Activated T-cell treated with anti-CD3 and anti-CD28 coated beads for 24 hours (primary cell): ENCODE measurements at places on chromosomes 2 and 18.

GRCh38 chr18:44943311-44943881 lies 262.7 kb downstream of the SETBP1 start:
- no peak for DNase-seq

DNA sequence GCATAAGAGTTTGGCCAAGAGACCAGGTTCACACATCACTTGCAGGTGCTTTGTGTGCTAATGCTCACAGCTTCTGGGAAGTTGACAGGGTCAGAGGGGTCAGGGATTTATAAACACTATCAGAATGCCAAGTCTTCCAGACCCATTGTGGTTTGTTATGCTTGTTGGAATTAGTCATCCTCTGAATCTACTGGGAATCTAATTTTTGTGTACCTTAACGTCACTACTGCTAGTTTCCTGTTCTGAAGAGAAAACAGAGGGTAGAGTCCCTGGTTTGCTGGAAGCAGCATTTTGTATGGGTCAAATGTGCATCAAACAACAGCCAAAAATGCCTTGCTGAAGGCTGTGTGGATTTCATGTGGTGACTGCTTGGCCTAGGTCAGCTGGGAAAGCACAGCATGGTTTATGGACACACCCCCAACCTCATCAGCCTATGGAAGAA lies 33.3 kb downstream of the ANTXR1 start:
- DNase-seq = no peak

- no peak for DNase-seq
These were observed 13.4 kb upstream of the HPCAL1 start for GRCh38 chr2:10289352-10289751.

- DNase-seq = no peak
These were observed 97.2 kb downstream of the AGPS start for GRCh38 chr2:177489719-177490301.

GRCh38 chr2:173747035-173747434 lies 218.1 kb downstream of the SP3 start:
- DNase-seq = no peak

DNA sequence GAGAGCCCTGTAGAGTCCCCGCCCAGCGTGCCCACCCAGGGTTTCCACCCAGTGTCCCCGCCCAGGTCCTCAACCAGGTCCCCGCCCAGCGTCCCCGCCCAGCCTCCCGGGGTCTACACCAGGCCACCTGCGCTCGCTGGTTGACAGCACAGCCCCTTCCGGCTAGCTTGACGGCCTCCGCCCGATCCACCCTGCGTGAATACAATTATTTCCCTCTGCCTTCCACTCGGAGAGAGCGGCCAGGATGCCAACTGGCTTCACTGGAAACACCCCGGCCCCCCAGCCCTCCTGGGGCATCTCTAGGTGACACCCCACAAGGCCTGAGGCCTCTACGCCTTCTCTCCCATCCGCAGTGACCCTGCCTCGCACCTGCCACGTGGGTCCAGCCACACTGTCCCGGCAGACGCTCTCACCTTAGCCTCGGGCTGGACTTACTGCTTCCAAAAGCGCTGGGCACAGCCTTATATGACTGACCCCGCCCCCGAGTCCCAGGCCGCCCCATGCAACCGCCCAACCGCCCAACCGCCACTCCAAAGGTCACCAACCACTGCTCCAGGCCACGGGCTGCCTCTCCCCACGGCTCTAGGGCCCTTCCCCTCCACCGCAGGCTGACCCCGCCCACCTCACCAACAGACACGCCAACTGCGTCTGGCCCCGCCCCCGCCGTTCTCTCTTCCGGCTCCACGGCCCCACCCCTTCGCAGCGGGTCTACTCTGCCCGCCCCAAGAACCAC lies 188.1 kb downstream of the LAMA1 start:
- DNase-seq = no peak

GRCh38 chr2:128277961-128278681 lies 40.5 kb downstream of the HS6ST1 start:
- DNase-seq = no peak

GRCh38 chr2:174062934-174063333 lies 97.8 kb upstream of the SP3 start:
- DNase-seq = no peak

DNA sequence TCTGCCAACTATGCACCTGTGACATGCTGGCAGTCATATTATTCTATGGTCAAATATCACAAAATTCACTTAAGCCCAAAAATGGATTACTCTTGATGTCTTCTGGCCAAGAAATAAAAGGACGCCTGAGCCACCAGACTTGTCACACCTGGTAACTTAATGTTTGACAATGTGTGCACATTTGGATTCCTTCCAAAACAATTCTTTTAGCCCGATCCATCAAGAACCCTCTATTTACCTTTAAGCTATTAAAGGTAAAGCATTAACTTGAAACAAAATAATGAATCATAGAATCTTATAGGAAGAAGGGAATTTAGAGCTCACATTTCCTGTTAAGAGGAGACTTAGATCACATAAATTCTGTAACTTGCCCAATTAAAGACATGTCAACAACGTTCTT lies 46.5 kb upstream of the NFU1 start:
- no peak for DNase-seq

- no peak for DNase-seq
These were observed 130.4 kb upstream of the ZFP36L2 start for GRCh38 chr2:43356774-43357173.

- DNase-seq = no peak
These were observed 11.8 kb upstream of the PROC start for GRCh38 chr2:127406454-127406853.

DNA sequence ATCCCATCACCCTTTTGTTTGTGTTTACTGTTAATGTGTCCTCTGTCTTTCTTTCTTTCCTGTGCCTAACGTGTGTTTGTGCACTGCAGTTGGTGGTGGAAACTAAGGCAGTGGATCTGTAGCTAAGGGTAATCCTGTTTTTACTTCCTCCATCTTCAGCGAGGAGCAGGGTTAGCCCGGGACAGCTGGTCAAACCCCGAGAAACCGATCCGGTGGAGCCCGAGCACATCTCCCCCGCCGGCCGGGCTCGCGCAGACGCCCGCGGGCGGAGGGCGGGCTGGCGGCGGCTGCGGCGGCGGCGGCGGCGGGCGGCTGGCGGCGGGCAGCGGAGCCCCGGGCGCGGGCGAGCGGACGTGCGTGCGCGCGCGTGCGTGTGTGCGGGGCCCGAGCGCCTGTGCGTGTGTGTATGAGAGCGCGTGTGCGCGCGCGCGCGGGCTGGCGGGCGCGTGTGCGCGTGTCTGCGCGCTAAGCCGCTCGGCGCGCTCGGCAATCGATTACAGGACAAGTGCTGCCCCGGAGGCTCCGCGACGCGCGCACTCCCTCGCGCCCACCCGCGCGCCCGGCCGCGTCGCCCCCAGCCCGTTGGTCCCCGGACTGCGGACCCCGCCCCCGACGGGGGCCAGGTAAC lies at the start of gene IKZF2:
Gene IKZF2 (minus strand): TSS at position 176 of the 628 bp plus-strand sequence. CDS start 2,983 bp downstream, outside the sequence.
- DNase-seq = peak; percentile 59

GRCh38 chr18:49690312-49690711 lies 123.0 kb downstream of the ACAA2 start:
- no peak for DNase-seq

GRCh38 chr2:233225230-233226068 lies 26.0 kb upstream of the ATG16L1 start:
- DNase-seq = no peak

DNA sequence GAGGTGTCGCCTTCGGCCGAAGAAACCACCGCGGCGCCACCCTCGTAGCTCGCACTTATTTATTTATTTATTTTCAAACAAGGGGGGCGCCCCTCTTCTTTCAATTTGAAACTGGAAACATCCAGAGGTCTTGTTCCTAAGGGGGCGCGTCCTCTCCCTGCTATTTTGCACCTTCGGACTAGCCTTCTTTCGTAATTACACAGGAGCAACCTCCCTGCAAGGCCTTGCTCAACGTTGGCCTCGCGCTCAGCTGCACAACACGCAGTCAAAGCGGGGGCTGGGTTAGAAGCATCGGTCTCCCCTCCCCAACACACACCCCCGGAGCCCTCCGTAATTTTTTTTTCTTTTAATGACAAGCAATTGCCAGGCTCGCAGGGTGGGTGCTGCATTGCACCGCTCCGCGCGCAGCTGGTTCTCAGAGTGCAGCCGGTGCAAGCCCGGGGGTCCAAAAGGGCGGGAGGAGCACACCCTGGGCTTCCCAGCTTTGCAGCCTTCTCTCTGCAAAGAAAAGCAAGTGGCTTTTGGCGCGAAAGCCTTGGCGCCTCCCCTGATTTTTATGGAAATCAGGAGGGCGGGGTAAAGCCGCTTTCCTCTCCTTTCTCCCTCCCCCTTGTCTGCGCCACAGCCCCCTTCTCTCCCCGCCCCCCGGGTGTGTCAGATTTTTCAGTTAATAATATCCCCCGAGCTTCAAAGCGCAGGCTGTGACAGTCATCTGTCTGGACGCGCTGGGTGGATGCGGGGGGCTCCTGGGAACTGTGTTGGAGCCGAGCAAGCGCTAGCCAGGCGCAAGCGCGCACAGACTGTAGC lies at the start of gene MYCN:
Gene MYCN (plus strand): TSS at position 697 of the 807 bp plus-strand sequence. CDS start 1,515 bp downstream, outside the sequence.
- DNase-seq = peak; percentile 23

DNA sequence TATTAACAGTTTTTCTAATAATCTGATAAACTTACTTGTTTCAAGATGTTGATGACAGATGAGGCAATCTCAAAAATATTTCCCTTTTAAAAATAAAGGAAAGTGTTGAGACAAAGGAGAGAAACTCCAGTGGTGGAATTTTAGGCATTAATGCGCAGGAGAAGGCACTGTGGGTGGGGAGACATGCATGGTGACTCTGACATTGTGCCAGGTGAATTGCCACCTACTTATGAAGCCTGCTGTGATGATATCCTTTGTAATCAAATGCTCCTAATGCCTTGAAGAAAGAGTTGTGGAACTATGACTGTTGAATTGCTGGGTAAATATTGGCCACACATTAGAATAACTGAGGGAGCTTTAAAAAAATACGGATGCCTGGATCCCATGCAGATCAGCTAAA lies 101.4 kb downstream of the PLA2R1 start:
- DNase-seq = no peak

GRCh38 chr18:22524783-22525182 lies 107.1 kb upstream of the CTAGE1 start:
- DNase-seq = no peak

DNA sequence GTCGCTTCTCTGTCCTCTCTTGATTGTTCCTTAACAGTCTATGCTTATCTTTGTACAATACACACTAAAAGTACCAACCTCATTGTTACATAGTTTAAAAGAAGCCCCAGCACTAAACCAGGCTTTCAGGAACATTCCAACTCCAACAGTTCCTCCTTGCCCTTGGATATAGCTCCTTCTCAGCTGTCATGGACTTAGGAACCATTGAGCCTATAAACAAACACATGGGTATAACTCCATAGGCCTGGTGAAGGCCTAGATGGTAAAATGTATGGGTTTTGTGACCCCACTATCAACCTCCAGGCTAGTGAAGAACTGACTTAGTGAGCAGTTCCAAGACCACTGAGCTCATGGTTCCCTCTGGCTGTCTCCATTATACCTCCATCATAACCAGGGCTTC lies 74.8 kb upstream of the SLC39A10 start:
- DNase-seq = no peak

DNA sequence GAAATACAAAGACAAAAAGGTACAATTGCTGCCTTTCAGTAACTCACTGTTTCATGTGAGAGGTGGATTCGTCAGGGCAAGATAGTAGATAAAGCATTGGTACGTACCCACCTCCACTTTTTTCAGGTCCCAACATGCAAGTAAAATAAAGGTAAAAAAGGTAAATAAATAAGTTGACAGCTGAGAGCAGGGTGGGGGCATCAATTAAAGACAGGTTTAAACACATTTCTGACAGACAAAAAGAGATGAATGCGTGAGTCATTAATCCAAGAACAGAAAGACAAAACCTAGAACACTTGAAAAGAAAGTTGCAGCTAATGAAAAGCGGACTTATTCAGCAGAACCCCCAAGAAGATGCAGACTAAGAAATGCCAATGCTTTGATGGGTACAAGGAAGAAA lies 979.6 kb upstream of the CDH2 start:
- DNase-seq = no peak

- DNase-seq = no peak
These were observed 114.3 kb upstream of the MGAT5 start for GRCh38 chr2:134139611-134140010.

- no peak for DNase-seq
These were observed 163.8 kb downstream of the WDPCP start for GRCh38 chr2:63424329-63425078.

DNA sequence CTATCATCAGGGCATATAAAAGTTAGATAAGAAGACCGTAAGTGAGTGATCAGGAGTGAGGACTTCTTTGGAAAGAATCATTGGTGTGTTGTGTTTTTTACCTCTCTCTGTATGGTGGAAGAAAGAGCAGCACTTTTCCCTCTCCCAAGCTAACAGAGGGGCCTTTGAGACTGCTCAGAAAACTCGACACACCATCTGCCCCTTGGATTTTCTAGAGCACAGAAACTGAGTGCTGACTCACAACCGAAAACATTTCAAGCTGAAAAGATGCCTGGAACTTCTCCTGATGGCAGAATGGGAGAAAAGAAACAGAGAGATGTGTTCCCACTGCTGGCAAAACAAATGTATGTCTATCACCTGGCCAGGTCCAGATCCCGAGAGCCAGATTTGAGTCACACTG lies 156.6 kb downstream of the DNAH7 start:
- no peak for DNase-seq

GRCh38 chr2:172698041-172698863 lies 37.4 kb upstream of the RAPGEF4 start:
- DNase-seq = no peak

DNA sequence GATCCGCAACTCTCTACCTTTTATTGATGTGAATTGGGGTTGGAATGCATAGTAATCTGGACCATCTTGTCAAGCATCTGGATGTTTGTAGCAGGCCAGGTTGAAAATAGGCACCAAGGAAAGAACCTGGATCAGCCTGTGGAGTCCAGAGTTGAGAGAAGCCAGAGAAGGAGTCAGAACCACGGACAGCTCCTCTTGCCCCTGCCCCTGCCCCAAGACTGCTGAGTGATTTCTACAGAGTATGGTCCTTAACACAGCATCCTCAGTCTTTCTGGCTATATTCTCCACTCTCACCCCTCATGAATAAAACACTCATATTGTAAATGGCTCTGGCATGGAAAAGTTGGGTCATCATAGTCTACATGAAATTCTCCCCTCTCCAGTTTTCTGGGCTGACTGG lies 154.6 kb downstream of the LOXHD1 start:
- no peak for DNase-seq

GRCh38 chr2:194718881-194719280 lies 938.1 kb upstream of the SLC39A10 start:
- no peak for DNase-seq

DNA sequence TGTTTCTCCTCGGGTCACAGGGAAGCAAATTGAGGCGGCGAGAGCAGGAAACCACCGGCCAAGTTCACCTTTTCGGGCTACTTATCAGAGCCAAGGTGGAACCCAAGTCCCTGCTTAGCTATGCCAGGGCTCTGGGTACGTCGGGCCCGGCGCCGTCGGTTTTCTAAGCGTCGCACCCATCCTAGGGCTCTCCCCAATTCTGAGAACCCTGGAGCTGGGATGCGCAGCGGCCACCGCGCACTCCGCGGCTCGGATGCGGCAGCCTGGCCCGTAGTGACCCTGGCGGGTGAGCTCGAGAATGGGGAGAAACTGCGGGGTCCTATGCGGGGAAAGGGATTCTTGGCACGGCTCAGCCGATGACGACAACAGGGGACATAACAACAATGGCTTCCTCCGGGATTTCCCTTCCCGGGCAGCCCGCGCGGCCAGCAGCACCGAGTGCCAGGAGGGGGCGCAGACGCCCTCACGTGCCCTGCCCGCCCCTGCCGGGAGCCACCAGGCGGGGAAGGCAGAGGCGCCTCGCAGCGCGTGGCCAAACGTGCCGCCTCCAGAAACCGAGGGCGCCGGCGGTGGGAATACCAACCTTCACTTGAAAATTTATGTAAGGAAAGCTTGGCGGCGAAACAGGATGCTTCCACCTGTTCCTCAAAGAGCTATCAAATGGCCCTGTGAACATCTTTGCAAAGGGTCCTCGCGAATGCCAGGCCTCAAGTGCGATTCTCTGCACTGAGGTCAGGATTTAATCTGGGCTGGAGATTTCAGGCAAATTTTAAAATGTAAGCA lies 2.1 kb upstream of the SLC30A3 start:
- peak; percentile 54 for DNase-seq
